ENCODE measurements at places on chromosomes 5 and 9. TPM values are rescaled to one million over a fixed set of nuclear protein-coding genes. Genes with fewer than 3 reads are reported as not detected.

- no peak overlapping the region for H3K4me3 ChIP-seq
- H3K27ac ChIP-seq = no peak overlapping the region
- H3K36me3 ChIP-seq = no peaks in the 10 kb centered on the region
Observed at GRCh38 chr9:72203205-72203803, 54.1 kb downstream of the GDA start.

- H3K27me3 ChIP-seq = no peaks in the 10 kb centered on the region
- no peak overlapping the region for H3K27ac ChIP-seq
- H3K4me3 ChIP-seq = no peak overlapping the region
- no peaks in the 10 kb centered on the region for H3K4me1 ChIP-seq
- DNase-seq = no peak
- H3K36me3 ChIP-seq = peaks cover 51% of the 10 kb centered on the region
Observed at GRCh38 chr9:37441776-37442370, 19.4 kb downstream of the GRHPR start.

DNA sequence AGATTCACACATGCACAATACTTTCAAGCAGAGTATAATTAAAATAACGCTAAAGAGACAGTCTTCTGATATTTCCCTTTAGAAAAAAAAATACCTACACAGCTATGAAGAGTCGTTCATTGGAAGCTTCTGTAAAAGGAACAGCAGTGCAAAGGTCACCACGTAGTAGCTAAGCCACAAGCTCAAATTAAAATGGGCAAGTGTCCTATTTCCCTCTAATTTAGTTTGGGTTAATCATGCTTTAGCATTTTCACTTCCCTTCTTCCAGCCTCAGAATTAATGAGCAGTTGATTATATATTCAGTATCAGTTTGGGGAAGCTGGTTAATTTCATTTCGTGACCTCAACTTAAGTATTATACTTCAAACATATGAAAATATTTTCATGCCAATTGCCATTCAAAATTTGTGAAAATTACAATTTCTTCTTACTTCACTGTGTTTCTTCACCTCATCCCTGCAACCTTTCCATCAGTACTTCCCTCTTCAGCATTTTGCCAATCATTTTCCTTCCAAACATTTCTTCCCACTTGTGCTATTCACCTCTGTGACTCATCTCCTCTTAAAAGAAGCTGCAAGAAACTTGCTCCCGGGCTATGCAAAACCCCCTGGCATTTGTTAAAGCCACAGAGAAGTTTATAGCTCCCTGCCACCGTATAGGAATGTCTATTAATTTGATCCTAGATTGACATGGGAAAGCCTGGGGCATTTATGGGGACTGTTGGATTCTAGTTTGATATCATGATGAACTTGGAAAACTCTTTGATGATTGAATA, 83.0 kb downstream of the DMRTA1 start:
- H3K27ac ChIP-seq = no peak overlapping the region
- no peaks in the 10 kb centered on the region for H3K27me3 ChIP-seq
- no peak overlapping the region for H3K4me3 ChIP-seq
- no peaks in the 10 kb centered on the region for H3K4me1 ChIP-seq
- H3K36me3 ChIP-seq = no peaks in the 10 kb centered on the region

The DMRTA1 gene
- 3.9 TPM for total RNA-seq

All from thyroid gland (tissue), 4 donors.